Bronchial smooth muscle cell (primary cell): ENCODE measurements at places on chromosomes 4 and X. TPM values are rescaled to one million over a fixed set of nuclear protein-coding genes. Genes with fewer than 3 reads are reported as not detected.

The SSX2 gene
- not detected in 2 replicates for total RNA-seq

The CYLC1 gene
- total RNA-seq: not detected in 2 replicates

The PAGE5 gene
- total RNA-seq: not detected in 2 replicates

The KLHL8 gene
- total RNA-seq: 14.8 and 38.5 TPM in 2 replicates

The PIN4 gene
- total RNA-seq: 14.5 and 17.1 TPM in 2 replicates

The CCDC160 gene
- total RNA-seq: not detected in 2 replicates

The CLIC2 gene
- 13.7 and 21.0 TPM in 2 replicates for total RNA-seq

The PABPC1L2A gene
- total RNA-seq: not detected in 2 replicates

The GPR173 gene
- total RNA-seq: 1.5 and 1.9 TPM in 2 replicates

The CSAG3 gene
- not detected in 2 replicates for total RNA-seq

The PSAPL1 gene
- total RNA-seq: not detected in 2 replicates

The PPEF2 gene
- not detected in 2 replicates for total RNA-seq

The PWWP3B gene
- total RNA-seq: under 0.01 TPM in 1 of 2 replicates, not detected in the other

The CFI gene
- 1.8 and 4.9 TPM in 2 replicates for total RNA-seq
